ENCODE measurements at places on chromosomes 7 and 10.
A peak's percentile ranks its signal among the peaks of the same experiment; 100 is the strongest.

DNA sequence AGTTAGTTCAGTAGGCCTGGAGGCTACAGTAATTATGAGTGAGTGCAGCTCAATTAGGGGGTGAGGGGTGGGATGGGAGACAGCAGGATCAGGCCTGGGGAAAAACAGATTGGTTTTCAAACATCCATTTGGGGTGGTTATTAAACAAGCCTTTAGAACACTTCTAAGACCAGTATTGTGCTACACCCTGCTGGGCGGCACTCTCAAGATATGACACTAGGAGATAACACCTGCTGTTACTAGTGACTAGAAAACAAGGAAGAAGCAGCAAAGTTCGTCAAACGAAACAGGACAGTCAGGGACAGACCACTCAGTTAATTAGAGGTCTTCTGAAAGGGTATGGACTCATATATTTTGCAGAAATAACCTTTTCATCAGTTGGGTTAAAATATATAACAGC, 353.6 kb downstream of the PTEN start:
- DNase-seq = no peak

DNA sequence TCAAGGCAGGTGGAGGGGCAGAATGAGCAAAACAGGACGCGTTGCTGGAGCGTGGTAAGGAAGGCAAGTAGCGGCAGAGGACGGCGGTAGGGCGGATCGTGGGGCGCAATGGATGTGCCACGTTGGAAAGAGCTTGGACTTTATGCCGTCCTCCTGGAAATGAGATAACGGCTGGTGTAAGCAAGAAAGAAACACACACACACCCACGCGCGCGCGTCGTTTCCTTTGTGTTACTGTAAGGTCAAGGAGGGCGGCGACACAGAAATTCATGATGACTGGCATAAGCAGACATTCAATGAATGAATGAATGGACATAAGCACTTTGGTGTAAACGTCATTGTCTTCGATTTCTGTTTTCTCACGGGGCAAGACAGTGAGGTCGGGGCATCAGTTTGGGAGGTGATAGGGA, 683 bp upstream of the ENTPD7 start:
- no peak for DNase-seq

- no peak for DNase-seq
Measured at GRCh38 chr7:123876557-123877256, 31.7 kb downstream of the HYAL4 start.

DNA sequence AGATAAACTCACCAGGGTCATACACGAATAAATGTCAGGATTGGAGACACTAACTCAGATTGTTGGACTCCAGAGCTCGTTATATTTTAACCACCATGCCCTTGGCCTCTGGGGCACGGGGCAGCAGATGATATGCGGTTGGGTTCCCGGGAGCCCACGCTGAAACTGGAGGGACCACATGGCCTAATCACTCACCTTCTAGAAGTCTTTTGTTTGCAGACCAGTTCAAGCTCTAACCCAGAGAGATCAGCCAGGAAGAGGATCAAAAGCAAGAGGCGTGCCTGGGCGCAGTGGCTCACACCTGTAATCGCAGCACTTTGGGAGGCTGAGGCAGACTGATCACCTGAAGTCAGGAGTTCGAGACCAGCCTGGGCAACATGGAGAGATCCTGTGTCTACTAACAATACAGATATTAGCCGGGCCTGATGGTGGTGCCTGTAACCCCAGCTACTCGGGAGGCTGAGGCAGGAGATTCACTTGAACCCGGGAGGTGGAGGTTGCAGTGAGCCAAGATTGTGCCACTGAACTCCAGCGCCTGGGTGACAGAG, 42.6 kb upstream of the ECHDC3 start:
- no peak for DNase-seq

DNA sequence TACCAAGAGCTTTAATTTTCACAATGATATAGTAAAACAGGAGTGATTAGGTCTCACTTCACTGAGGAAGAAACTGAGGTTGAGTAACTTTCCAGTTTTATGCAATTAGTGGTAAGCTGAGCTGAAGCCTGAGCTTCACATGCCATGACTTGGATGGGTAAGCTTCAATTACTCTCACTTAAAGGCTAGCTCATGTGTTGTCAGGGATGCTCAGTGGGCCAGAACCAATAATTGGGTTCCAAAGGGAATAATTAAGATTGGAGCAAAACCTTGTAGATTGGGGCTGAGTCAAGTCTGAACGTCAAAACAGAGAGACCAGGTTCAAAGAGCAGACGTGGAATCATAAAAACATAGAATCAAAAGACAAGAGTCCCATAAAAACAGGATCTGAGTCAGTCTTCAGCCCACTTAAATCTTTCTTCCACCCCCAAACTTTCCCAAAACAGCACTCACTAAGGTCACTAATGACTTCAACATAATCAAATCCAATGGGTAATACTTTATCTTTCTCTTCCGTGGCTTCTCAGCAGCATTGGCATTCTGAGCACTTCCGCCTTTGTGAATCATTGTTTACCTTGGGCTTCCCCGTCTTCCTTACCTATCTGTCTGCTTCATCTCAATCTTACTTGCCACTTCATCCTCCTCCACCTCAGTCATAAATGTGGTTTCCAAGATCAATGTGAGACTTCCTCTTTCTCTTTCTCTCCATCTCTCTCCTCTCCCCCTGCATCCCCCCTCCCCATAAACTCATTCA, 23.0 kb upstream of the EGFR start:
- DNase-seq = no peak

DNA sequence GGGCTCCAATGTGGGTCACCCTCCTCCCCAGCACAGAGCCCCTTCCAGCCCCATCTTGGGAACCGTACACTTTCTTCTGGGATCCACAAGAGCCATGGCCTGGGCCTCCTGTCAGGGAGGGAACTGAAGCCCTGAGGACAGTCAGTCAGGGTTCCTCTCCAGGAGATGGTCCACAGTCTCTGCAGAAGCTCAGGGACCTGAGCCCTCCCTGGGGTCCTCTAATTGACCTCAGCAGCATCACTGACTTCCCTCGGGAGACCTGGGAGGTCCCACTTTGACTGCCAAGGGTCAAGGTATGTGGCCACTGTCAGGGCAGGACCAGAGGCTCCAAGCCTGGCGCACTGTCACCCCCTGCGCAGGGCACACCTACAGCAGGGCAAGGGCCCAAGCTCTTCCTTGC, 32.3 kb downstream of the NOD1 start:
- DNase-seq = no peak

GRCh38 chr10:86770412-86770960, 14.1 kb downstream of the BMPR1A start:
- no peak for DNase-seq

DNA sequence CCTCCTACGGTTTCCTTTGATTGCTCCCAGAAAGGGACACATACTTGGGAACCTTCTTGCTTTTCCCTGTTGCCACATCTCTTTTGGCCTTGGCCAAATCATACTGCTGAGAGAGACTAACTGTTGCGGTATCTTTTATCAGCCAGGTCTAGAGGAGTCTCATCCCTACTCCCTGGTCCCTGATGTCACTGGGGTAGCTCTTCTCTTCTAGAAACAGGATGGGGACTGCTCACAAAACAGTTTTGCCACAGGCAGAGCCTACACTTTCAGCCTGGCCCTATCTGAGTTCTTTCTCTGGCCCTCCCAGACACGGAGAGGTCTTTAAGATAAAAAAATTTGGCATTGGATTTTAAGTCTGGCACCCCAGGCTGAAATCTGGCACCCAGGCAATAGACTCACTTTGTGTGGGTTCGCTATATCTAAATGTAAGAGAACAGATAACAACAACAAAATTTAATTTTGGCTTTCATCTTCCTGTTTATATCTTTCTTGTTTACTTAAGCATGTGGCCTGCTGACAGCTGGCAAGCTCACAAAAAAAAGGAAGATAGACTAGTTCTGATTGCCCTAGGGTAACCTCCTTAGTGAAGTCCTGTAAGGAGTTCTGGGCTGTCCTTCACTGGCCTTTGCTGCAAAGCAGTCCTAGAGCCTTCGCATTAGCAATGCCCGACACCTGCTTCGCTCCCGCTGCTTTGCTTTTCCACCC, 228.3 kb upstream of the NPVF start:
- peak; percentile 15 for DNase-seq

- no peak for DNase-seq
Measured at GRCh38 chr7:105734233-105734632, 142.2 kb downstream of the ATXN7L1 start.

DNA sequence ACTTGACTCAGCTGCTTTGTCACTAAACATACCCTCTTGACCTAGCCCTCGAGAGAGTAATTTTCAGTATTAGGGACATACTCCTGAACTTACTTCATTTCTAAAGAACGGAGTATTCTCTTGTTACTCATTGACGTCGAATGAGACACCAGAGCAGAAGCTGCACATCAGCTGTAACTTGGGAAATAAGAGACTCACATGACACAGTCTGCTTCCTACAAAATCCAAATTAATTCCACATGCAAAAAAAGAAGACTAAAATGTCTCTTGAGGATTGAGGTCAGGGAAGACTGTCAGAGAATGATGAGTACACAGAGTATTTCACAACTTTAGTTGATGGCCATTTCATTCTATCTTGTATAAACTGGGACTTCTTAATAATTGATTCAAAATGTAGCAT, 114.7 kb upstream of the EGFR start:
- no peak for DNase-seq

DNA sequence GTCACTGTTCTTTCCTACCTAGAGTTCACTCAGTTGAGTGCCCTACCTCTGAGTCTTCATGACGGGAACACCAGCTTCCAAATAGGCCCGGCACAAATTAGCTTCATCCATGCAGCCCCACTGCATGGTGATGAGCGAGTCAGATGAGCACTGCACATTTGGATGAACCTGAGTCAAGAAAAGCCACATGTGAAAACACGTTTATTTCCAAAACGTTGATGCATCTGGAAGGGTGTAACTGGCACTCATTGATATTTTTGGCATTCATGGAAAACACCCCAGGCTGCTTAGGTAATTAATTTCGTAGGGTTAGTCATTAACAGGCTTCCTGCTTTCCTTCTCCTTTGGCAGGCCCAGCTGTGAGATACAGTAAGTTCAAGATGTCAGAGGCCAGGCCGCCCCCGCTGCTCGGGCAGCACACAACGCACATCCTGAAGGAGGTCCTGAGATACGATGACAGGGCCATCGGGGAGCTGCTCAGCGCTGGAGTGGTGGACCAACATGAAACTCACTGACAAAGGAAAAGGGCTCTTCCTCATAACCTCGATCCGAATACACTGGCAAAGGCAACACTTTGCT, 725.2 kb downstream of the SUGCT start:
- DNase-seq = no peak

- no peak for DNase-seq
Measured at GRCh38 chr7:40717242-40717641, 582.4 kb downstream of the SUGCT start.

GRCh38 chr10:28387140-28387539, 84.3 kb upstream of the MPP7 start:
- DNase-seq = no peak

DNA sequence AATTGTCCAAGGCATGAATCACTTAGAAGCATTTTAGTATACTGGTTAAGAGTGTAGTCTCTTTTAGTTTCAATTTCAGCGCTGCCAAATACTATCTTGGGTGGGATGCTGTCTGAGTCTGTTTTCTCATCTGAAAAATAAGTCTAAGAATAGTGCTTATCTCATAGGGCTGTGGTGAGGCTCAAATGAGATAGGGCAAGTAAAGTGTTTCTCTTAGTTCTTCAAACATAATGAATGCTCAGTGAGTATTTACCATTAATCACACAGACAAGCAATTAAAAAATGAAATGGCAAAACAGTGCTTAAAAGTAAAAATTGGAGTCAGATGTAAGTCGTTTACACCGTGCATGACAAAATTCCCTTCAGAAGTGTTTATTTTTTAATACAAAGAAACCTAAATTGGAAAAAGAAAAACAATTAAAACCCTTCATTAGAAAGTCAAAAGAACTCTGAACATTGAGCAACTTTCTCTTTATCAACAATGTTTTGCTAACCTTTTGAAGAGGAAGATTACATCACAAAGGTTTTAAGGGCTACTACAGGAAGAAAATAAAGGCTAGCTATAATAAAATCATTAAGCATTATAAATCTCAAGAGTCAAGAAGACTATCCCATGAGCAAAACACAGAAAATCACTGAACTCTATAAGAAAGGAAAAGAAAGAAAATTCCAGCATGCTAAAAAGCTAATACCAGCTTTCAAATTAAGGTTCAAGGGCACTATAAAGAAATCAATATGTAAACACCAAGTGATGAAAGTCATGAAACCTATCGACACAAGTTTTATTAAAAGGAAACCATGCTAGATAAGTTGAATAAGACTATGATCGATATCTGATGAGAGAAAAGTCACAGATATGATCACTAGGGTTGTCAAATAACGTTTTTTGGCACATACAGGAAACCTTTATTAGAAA, 45.6 kb upstream of the C1GALT1 start:
- peak; percentile 78 for DNase-seq

GRCh38 chr7:31440511-31440910, 73.4 kb upstream of the ITPRID1 start:
- DNase-seq = no peak

DNA sequence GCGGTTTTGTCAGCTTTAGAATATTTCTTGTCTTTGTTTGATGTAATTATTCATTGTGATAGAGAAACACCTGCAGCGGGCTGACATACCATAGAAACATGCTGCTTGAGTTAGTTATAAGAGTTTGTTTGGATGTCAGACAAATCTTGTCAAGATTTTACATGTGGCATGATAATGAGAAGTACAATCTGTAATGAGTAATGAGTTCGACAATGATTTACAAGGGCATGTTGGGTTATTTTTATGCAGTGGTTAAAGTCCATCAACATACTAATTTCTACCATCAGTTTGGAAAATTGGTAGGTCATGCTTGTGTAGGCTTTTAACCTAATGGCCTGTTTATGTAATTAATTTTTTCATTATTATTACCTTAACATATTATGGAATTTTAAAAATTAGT, 31.3 kb downstream of the FZD1 start:
- no peak for DNase-seq

DNA sequence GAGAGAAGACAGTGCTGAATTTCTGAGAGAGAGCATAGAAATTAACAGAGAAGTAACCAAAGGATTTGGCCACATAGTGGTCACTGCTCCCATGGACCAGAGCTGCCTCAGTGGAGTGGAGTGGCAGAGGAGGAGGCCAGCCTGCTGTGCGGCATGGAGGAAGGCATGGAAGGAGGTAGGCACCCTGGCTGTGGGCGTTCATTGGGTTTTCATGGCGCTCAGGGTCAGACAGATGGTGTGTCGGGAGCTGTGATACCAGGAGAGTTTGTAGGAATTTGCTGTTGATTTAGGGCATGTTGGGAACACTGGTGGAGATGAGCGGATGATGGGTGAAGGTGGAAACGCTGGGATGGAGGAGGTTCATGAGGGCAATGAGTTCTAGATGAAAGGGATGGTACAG, 78.9 kb upstream of the INSYN2A start:
- DNase-seq = no peak

Measured in NCI-H2029 treated with DMSO at 0.1 percent for 48 hours (cell line).